ENCODE measurements at places on chromosomes 12 and 14.

DNA sequence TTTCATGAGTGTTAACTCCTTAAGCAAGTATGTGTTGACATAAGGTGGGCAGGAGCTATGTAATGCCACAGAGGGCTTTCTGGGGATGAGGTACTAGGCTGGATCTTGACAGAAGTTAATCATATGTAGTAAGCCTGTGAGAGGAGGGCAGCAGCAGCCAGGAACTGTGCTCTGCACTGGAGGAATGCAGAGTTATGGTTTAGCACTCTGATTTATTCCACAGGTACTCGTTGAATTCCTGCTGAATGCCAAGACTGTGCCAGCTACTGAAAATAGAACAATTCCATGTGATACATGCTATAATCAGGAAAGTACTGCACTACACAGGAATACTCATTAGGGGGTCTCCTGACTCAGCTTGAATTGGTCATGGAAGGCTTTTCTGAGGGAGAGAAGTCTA is 58.7 kb downstream of the SUSD6 start:
- DNase-seq, result no peak

- no peak for DNase-seq
Observed at GRCh38 chr12:104455578-104456416, 951 bp upstream of the CHST11 start.

GRCh38 chr14:61258985-61259384 is 22.2 kb downstream of the TMEM30B start:
- no peak for DNase-seq

DNA sequence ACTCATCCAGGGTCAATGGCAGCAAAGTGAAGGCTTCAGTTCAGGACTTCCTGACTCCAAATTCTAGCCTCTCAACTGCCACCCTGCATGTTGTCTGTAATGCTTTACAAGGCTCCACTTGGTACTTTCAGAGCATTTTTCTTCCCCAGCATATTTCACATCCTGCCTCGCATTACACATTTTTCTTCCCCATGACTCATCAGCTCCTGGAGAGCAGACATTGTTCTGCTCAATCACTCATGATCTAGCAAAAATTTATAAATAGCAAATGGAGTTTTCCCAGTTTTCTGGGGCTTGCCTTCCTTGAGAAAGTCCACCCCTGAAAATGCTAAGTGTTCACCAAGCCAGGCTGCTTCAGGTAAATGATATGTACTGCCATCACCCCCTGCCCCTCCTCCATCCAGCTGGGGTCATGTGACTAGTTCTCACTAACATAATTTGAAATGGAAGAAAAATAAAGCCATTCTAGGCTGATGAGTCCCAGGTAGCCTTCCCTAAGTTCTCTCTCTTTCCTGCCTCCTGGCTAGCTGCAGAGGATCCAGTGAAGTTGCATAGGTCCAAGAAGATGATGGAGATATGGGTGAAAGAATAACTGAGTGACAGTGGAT is 69.4 kb downstream of the ARMH4 start:
- DNase-seq, result no peak

GRCh38 chr12:25590011-25590721 is 37.1 kb upstream of the LMNTD1 start:
- peak; percentile 26 for DNase-seq

- DNase-seq, result no peak
Observed at GRCh38 chr12:69647178-69647577, 36.5 kb upstream of the LRRC10 start.

DNA sequence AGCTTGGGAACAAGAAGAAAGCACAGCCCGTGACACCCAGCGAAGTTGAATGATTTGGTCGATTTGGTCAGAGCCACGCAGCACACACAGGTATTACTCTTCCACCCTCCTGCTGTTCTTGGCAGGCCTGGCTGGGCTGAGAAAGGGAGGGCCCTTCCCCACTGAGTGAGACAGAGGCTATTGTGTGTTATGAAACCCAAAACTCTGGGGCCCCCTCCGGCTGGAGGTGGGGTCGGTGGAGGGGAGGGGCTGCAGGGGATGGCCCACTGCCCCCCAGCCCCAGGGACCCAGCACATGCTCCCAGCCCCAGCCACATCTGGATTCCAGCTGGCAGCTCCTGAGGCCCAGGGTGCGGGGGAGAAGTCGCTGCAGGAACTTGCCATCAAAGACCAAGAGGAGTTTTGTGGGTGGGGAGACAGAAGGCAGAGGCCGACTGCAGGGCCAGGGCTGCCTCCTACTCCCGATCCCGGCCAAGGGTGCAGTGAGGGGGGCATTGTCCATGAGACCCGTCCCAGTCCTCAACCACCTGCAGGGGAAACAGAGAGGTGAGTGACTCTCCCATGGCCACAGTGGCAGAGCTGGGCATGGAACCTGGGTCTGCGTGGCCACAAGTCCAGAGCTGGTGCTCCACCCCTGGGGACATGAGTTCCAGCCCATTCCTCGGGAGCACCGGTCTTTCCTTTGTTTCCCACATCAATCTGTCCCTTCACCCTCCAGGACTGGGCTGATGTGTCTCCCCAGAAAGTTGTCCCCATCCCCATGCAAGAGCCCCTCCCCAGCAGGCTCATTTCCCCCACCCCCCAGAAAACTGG is 8.7 kb downstream of the TMEM119 start:
- no peak for DNase-seq

DNA sequence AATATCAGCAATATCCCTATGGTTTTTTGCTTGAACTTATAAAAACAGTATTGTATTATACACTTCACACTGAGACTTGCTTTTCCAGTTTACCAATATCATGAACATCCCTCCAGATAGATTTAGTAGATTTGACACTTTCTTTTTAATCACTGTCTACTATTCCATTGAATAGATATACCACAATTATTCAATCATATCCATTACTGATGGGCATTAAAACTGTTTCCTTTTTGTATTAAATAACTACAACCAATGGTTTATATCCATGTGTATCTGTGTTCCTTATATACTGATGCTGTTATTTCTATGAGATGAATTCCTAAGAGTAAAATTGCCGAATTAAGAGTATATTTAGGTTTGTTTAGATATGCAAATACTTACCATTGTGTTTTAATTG is 13.0 kb upstream of the DHRS7 start:
- no peak for DNase-seq

DNA sequence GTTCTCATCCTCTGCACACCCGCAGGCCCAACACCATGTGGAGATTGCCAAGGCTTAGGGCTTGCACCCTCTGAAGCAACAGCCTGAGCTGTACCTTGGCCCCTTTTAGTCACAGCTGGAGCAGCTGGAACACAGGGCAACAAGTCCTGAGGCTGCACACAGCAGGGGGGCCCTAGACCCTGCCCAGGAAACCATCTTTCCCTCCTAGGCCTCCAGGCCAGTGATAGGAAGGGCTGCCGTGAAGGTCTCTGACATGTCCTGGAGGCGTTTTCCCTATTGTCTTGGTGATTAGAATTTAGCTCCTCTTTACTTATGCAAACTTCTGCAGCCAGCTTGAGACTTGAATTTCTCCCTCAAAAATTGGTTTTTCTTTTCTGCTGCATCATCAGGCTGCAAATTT is 373.5 kb upstream of the CLEC14A start:
- no peak for DNase-seq

DNA sequence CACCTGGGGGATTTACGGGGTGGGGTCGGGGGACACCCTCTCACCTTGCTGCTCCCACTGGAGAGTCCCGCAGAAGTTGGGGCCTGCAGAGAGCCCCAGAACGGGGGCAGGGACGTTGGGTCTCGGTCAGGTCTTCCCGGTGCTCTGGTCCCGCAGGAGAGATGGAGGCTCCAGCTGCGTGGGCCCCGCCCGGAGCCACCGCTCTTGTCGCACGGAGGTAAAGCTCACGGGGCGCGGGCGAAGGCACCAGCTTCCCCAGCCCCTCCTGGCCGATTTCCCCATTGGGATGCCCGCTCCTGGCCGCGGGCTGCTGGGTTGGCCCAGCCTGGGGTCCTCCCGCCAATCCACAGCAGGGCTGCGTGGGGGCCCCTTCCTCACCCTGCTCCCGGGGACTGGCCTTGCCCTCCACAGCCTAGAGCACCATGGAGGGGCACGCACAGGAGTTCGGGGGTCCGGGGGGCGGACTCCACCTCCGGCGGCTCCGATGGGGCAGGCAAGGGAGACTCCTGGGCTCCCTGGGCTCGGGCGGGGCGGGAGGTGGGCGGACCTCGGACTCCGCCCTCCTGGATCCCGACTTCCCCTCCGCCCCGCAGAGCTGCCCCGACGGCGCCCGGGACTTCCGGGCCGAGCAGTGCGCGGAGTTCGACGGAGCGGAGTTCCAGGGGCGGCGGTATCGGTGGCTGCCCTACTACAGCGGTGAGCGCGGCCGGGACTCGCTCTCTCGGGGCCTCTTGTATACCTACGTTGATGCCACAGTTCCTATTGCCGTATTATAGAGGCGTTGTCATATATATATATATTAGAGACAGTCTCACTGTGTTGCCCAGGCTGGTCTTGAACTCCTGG is 8.4 kb downstream of the PAPLN start:
- peak; percentile 64 for DNase-seq

DNA sequence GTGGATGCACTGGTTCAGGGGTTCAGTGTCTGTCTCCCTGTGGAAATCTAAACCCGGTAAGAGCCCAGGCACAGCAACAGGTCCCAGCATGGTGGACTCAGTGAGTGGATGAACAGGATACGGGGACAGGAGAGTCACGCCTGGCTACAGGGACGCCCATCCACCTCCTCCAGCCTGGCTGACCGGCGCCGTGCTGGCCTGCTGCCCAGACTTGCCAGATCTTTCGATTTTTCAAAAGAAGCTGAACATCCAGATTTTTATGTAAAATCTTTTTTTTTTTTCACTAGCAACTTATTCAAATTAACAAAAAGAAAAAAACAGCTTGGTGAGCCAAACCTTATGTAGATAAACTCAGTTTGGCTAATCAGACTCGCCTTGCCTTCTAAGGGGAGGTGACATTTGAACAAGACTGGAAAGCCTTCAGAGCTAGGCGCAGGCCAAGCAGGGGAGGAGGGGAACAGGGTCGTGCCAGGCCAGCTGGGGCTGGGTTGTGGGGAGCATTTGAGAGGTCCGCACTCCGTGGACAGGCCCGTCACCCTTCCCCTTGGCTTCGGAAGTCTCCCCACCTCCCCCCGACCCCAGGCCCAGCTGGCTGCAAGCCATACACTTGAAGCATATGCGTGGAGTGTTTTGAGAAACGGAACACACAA is 87.8 kb upstream of the NCOR2 start:
- no peak for DNase-seq

- no peak for DNase-seq
Observed at GRCh38 chr14:31326111-31326510, 94.2 kb downstream of the HEATR5A start.

- DNase-seq, result no peak
Observed at GRCh38 chr14:99420711-99421110, 59.9 kb downstream of the SETD3 start.

DNA sequence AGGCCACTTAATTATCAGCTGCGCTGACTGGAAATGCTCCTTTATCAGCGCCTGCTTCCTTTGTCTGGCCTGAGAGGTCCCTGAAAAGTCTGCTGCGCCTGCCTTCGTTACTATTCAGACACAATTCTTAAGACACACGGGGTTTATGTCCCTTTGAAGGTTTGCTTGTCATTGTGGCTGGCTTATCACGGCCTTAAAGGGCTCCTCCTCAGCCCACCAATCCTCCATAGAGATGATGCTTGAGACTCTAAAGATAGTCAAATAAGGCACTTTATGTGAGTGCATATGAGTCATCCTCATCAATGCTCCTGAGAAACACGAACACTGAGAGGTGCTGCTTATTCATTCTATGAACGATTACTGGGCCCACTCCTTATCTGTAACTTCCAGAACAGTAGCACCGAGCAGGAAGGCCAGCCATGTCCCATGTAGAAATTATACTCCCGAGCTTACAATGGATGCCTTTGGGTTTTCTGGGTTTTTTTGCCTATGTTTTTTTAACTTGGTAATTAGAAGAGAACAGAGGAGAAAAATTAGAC is 1268.2 kb upstream of the TMEM132C start:
- no peak for DNase-seq

- DNase-seq, result no peak
Observed at GRCh38 chr12:48712209-48712608, 4.3 kb downstream of the CCNT1 start.
